ENCODE measurements at places on chromosomes 3 and 15.

- DNase-seq = no peak
These were observed 46.8 kb downstream of the MAGEF1 start for GRCh38 chr3:184665101-184665500.

DNA sequence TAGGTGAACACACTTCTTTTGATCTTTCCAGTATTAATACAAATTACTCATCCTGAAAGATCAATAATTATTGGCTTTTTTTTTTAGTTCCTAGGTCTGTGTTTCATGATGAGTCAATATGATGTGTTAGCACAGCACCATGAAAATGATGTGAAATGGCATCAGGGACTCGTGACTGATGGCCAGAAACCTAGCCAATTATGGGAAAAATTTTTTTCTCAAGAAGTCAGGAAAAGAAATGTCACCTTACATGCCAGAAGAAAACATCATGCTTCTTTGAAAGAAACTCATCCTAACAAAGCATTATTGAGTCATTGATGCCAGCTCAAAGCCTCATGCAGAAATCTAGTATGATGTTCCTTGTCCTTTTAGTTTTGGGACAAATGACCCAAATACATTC is 468.3 kb upstream of the CBLB start:
- DNase-seq = no peak

GRCh38 chr15:88898736-88899135 is 3.4 kb upstream of the HAPLN3 start:
- DNase-seq = no peak

GRCh38 chr3:49171119-49171774 is at the start of gene KLHDC8B:
TSS of gene KLHDC8B (plus strand) at chr3:49171598. CDS start at chr3:49172770, 1,172 bp downstream.
- DNase-seq = peak; percentile 83

- DNase-seq = no peak
These were observed 3.1 kb upstream of the CPLX3 start for GRCh38 chr15:74823324-74823723.

GRCh38 chr15:84880007-84880406 is 4.5 kb upstream of the SLC28A1 start:
- no peak for DNase-seq

DNA sequence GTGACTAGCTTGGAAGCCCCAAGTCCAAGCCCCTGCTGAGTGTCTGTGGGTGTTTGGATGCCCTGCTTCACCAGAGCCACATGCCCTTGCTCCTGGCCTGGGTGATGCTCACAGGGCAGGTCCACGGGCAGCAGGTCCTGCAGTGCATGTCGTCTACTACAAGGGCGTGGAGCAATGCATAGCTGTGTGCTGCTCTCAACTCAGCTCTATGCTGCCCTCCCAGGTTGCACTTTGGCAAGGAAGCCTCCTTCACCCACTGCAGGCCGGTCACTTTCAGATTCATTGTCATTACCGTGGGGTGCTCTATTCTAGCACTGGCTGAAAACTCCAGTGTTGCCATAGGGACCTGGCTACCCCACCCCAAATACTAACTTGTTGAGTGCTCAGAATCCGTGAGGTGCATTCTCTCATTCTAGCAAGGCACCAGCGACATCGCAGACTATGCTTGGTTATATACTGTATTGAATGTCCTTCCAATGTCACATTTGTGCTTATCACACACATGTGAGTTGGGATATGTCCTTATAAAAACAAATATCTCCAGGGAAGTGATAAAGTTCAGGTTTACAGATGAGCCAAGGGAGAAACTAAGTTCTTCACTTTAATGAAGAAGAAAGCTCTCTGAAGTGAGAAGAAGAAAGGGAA is 51.8 kb downstream of the GRAMD1C start:
- no peak for DNase-seq

- no peak for DNase-seq
These were observed 281.3 kb downstream of the FGF12 start for GRCh38 chr3:192445770-192446644.

- DNase-seq = peak; percentile 61
These were observed 516.7 kb downstream of the FOXP1 start for GRCh38 chr3:71066849-71067261.

- DNase-seq = no peak
These were observed 240.2 kb downstream of the UACA start for GRCh38 chr15:70523192-70523591.

DNA sequence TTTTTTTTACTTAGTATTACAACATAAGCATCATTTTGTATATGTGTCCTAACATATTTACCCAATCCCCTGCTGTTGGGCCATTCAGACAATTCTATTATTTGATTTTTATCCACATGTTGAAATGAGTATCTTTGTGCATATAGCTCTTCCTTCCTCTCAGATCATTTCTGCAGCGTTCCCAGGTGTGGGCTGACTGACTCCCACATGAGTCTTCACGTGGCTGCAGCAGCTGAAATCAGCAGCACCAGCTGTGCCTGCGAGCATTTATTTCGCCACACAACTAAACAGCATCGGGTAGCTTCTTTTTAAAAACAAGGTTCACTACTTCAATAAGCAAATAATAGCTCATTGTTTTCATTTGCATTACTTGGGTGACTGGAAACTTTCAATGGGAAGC is 44.5 kb upstream of the PDE8A start:
- no peak for DNase-seq

DNA sequence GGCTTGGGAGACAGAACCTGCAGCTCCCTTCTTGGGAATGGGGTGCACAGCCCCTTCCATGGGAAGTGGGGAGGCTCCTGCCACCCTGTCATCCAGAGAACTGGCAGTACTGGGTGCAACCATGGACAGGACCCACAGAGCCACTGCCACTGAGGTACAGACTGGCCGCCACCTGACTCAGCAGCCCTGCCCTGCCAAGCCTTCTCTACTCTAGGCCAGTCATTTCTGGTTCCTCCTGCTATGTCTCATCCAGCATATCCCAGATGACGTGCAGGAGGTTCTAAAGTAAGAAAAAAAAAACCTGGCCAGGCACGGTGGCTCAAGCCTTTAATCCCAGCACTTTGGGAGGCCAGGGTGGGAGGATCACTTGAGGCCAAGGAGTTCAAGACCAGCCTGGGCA is 76.9 kb upstream of the RPL32 start:
- DNase-seq = no peak

DNA sequence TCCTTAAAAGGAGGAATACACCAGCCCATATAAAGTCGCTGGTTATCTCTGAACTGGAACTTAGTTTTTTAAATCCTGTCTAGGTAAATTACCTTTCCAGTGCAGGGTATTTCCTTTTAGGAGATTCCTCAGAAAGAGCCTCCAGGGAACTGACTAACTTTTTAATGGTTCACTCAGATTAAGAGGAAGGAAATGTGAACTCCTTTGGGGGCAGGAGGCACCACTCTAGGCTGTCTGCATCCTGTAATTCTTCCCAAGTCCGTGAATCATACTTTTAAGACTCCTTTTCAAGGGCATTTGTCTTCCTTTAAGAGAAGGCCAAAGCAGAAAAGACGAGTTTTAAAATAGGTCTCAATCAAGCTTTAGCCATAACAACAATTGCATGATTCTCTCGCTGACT is 871.2 kb upstream of the NR2F2 start:
- DNase-seq = no peak

- DNase-seq = no peak
These were observed 355.4 kb downstream of the OTOL1 start for GRCh38 chr3:161851941-161852566.

DNA sequence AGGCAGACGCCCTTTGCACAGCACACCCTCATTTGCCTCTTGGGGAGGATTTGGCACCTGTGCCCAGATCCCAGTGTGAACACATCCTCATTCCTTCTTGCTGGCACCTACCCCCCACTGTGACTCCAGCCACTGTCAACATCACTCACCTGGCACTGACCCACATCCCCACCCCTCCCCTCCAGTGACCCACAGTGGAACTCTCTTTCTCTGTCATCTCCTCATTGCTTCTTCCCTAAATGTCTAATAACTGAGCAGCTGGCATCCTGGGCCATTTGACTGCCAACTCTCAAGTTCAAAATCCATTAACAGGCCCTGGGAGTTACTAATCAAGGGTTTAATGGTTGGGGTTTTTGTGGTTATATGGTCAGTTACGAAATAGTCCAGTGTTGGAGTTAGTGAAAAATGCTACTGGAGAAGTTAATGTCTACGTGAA is 14.4 kb downstream of the SNAPC5 start:
- no peak for DNase-seq

DNA sequence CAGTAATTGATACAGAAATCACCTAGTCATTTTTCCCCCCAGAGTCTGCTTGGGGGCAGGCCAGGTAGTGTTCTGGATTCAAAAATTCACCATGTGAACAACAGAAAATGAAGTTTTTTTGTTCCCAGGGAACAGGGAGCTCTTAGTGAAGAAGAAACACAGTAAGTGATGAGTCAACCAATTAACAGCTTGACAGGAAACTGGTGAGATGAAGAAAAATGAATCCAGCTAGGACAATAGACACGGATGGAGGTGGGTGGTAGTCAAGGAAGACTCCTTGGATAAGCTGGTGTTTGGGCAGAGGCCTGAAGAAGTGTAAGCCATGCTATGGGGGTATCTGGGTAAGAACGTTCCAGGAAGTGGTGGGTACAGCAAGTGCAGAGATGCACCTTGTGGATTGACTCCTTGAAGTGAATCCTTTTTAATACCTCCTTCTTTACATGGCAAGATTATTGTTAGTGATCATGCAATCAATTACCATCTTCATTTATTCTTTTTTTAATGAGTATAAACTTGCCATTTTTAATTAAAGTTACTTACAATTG is 339.9 kb upstream of the RGMA start:
- no peak for DNase-seq

DNA sequence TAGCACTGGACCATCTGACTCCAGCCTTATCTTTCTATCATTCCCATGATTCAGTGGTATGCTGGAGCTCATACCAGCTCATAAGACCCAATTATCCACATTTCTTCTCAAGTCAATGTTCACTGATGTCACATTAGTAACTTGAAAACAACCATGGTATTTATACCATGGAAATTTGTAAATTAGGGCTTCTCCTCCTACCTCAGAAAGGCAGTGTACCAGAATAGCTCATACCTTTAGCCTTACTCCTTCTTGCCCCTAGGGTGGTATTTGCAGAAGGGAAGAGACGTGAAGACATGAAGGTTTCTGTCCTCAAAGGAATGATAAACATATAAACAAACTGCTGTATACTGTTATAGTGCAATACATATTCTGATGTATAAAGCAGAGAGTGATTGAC is 114.2 kb downstream of the NEK11 start:
- DNase-seq = no peak

DNA sequence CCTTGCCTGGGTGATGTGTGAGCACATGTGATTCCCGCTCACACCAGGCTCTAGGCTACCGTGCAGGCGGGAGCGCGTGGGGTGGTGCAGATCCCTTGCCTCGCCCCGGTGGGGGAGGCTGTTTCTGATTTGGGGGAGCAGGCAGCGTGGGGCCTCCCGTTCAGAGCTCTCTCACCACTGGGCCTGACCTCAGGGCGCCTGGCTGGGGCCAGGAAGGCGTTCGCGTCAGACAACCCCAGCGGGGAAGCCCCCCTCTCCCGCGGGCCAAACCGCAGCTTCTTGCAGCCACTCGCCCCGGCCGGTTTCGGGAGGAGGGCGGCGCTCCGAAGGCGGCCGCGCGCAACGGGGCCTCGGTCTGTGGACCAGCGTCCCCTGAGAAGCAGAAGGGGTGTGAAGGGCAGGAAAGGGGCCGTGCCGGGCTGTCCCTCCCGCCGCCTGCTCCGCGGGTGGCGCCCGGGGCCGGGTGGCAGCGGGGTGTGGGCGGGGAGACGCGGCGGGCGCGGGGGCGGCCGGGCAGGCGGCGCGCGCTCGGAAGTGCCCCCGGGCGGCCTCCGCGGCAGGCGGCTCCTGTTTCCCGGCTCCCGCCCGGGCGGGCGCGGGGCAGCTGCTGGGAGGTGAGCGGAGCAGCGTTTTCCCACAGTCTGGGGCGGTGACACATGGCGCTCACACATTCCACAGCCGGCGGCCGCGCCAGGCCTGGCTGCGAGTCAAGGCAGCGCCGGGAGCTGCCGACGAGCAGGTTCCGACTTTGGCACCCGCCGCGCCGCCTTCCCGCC is 65.1 kb upstream of the HES1 start:
- DNase-seq = peak; percentile 68

DNA sequence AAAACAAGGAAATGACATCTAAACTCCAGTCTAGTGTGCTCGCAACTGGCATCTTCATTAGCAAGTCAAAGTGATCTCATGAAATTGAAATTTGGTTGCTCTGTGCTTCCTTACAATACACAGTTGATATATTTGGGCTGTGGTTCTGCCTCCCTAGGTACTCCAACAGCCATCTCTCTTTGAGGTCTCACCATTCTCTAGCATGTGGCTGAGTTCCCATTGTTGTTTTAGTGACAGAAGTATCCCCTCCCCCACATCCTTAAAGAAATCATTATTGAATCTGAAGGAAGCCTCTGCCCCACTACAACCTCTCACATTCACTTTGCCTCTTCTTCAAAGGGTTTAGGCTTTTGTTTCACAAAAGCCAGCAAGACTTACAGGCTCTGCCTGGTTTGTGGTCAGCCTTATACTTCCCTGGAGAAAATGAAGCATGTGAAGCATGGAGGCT is 516.5 kb downstream of the NLGN1 start:
- DNase-seq = no peak

DNA sequence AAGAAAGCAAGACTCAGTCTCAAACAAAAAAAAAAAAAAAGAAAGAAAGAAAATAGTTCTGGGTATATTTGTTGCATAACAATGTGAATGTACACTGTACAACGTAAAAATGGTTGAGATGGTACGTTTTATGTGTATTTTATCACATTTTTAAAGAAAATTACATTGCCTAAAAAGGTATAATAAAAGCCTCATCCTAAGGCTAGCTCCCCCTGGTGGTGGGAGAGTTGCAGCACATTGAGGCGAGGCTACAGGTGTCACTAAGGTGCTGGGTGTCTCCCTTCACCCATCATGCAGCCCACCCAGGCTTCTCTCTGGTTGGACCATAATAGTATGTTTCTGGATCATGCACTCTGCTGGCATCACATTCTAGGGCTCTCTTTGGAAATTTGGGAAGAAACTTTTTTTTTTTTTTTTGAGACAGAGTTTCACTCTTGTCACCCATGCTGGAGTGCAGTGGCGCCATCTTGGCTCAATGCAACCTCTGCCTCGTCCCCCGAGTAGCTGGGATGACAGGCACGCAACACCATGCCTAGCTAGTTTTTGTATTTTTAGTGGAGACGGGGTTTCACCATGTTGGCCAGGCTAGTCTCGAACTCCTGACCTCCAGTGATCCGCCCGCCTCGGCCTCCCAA is 12.4 kb upstream of the RAB11A start:
- DNase-seq = peak; percentile 82

- DNase-seq = no peak
These were observed 1.3 kb downstream of the ALPK3 start for GRCh38 chr15:84818261-84819131.

GRCh38 chr15:71448688-71449114 is 333.4 kb downstream of the THSD4 start:
- DNase-seq = no peak

GRCh38 chr3:172582712-172583111 is 59.5 kb upstream of the TNFSF10 start:
- DNase-seq = no peak

DNA sequence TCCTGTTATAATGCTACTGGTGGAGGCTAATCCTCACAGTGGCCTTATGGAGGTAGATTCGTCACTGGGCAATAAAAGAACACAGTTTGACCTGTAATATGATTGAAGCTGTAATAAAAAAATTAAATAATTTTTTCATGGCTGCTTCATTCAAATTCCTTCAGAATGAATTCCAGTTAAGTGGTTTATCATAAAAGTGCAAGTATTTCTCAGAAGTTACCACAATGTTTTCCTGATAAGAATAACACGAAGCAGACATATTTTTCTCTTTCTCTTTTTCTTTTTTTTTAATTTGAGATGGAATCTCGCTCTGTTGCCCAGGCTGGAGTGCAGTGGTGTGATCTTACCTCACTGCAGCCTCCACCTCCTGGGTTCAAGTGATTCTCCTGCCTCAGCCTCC is 15.6 kb downstream of the B4GALT4 start:
- DNase-seq = no peak
